H4 (cell line): ENCODE measurements at places on chromosomes 1 and 21. TPM values are rescaled to one million over a fixed set of nuclear protein-coding genes. Genes with fewer than 3 reads are reported as not detected.

Gene C1orf56
- total RNA-seq: 0.86 and 2.7 TPM in 2 replicates

Gene KLF17
- total RNA-seq: not detected in 2 replicates

- no peak for DNase-seq
Observed at GRCh38 chr1:36301220-36301619, 4.9 kb upstream of the SH3D21 start.

GRCh38 chr1:62280150-62280549 lies 39.1 kb downstream of the KANK4 start:
- DNase-seq: no peak

GRCh38 chr1:91546301-91546581 lies 45.6 kb downstream of the CDC7 start:
- DNase-seq: no peak

Gene ACKR1
- total RNA-seq: not detected in 2 replicates

Gene DCDC2B
- not detected in 2 replicates for total RNA-seq
